ENCODE measurements at places on chromosomes 6 and 20.

DNA sequence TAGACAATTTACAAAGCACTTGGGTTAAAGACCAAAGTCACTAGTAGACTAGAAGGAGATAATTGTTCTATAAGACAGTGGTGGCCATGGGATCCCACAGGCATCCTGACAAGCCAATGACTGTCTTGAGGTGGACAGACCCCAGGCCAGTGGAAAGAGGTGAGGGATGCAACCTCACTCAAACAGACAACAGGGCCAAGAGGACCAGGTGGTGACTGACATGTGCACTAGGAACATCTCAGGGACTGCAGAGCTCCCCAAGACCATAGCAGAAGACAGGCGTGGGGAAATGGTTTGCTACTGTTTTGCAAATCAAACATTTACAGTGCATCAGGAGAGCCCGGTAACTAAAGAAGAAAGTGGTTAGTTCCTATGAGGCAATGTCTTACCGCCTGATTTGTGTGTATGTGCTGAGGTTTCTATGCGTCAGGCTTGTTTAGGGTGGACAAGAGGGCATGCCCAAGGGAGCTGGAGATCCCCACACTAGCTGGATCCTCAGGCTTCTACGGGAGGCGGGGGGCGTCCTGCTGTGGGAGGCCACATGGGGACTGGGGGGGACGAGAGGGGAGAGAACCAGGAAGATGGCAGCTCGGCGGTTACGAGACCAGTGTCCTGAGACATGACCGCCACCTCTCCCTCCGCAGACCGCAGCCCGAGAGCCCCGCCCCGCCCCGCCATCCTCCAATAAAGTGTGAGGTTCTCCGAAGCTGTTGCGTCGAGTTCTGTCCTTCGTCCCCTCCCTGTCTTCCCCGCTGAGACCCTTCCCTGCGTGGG, 623 bp upstream of the MRPS26 start:
- DNase-seq = no peak

DNA sequence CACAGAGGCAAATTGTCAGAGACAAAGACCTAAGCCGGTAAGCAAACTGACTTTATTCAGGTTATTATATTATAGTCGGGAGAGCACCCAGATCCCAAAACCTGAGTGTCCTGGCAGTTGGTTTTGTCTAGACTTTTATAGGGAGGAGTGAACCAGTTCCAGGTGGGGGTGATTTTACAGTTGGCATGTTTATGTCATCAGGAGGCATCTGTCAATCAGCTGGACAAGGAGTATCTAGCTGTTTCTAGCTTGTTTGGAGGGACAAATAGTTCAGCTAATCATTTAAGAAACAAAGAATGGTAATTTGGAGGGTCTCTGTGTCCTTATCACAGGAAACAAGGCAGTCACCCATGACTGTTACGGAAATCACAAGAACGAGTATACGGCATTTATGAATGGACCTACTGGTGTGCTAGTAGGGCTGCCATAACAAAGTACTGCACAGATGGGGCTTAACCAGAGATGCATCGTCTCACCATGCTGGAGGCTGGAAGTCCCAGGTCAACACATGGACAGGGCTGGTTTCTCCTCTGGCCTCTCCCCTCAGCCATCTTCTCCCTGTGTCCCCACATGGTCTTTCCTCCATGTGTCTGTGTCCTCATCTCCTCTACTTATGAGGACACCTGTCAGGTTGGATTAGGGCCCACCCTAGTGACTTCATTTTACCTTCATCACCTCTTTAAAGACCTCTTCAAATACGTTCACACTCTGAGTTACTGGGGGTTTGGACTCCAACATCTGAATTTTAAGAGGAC, 122.7 kb downstream of the LY86 start:
- no peak for DNase-seq

- DNase-seq = no peak
These were observed 283.9 kb downstream of the UBE3D start for GRCh38 chr6:82781620-82782204.

DNA sequence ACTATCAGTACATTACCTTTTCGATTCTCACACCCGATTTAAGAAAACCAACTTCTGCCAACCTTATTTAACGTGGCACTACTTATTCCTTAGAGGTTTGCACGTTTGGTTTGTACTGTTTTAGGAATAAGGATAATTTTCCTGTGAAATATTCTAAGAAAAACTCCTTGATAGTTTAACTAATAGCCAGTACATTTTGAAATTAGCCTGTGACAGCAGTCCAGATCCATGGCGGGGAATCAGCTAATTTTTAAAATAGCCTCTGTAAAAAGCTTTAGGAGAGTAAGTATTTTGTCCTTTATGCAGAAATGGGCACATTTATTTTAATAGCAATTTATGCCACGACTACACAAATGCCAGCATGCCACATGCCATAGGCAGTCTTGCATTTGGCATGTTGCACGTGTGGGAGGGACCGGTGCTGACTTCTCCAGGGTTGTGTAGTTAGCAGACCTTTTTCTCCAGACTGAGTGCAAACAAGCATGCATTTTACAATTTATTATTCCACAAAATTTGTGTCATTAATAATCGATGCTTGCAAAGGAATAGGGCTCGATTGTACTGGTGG, 6.2 kb downstream of the FOXC1 start:
- no peak for DNase-seq

GRCh38 chr6:36610956-36611336, 16.8 kb downstream of the SRSF3 start:
- no peak for DNase-seq

DNA sequence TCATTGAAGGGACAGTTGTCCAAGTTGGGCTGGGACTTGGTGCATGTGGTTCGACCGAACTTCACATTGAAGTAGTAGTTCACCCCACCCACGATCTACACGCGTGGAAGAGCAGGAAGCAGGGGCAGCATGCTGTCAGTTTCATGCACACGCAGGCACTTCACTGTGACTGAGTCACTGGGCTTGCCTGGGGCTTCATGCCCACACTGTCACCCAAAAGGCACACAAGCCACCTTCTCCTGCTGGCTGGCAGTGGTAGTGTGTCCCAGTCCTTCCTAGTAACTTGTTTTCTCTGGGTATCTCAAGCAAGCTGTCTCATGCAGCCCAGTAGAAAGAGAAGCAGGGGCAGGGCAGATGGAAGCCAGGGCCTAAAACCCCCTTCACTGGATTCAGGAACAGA, 2.0 kb downstream of the CST5 start:
- DNase-seq = no peak

GRCh38 chr6:2693231-2693630, 57.5 kb downstream of the MYLK4 start:
- no peak for DNase-seq

- DNase-seq = no peak
These were observed 592.8 kb upstream of the JAG1 start for GRCh38 chr20:11266571-11266970.

Measured in activated naive CD4-positive, alpha-beta T cell (primary cell).